Stimulated activated CD8-positive, alpha-beta memory T cell treated with anti-CD3 and anti-CD28 coated beads, Interleukin-4, amount 100 ng/mL, for 4 hours (primary cell): ENCODE measurements at places on chromosomes 13 and 19.

GRCh38 chr13:110070511-110071120 lies 236.3 kb downstream of the COL4A1 start:
- no peak for DNase-seq

DNA sequence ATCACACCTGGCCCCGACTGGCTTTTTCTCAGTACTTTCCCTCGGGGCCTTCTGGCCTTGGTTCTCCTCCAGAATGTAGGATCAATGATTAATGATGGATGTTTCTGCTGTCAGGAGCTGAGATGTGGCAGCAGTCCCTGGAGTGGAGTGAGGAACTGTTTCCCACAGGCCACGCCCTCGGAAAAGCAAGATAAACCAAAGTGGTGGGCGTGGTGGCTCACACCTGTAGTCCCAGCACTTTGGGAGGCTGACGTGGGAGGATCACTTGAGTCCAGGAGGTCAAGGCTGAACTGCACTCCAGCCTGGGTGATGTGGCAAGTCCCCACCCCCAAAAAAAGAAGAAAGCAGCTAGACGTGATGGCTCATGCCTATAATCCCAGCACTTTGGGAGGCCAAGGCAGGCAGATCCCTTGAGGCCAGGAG lies 7.1 kb upstream of the SHFL start:
- DNase-seq = no peak

DNA sequence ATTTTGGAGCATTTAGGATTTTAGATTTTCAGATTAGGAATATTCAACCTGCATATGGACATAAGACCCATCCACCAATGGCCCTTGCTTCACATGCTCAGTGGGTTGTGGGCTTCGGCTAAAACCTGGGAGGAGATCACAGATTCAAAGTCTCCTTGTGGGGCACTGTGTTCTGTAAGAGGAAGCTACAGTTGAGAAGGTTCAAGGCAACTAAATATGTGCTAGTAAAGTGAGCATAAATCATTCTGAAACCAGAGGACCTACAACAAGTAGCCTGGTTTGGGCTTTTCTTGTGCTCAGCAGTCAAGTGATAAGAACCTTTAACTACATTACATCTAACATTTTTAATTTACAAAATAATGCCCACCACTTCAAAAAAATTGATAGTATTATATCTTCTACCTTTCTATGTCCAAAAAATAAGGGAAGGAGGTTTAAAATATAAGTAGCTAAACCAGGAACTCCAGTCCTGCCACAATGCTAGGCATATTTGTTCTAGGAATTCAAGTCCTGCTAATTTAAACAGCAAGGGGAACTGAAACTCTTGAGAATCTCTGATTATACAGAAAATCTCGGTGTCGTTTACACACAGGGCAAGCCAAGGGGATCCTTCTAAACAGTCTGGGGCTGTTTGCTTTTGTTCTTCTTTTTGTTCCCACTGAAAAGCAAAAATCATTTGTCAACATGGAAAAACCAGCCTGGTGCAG lies 36.6 kb downstream of the FOXO1 start:
- DNase-seq = no peak

GRCh38 chr13:112679932-112680677 lies 9.7 kb upstream of the ATP11A start:
- no peak for DNase-seq

DNA sequence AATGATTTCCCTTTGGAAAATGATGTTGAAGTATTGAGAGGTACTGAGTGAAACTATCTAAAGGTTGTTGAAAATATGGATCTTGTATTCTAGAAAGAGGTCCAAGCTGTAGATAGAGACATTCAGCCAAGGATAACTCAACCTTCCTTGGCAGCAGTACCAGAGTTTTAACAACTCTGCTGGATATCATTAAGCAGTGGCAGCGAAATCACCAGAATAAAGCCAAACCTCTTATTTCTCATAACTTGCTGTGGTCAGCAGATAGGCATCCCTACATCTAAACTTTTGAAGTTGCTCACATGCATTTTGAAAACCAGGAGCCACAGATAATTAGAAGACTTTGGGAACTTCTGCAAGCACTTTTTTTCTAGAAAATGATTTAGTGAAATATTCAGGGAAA lies 559.8 kb downstream of the IRS2 start:
- no peak for DNase-seq

DNA sequence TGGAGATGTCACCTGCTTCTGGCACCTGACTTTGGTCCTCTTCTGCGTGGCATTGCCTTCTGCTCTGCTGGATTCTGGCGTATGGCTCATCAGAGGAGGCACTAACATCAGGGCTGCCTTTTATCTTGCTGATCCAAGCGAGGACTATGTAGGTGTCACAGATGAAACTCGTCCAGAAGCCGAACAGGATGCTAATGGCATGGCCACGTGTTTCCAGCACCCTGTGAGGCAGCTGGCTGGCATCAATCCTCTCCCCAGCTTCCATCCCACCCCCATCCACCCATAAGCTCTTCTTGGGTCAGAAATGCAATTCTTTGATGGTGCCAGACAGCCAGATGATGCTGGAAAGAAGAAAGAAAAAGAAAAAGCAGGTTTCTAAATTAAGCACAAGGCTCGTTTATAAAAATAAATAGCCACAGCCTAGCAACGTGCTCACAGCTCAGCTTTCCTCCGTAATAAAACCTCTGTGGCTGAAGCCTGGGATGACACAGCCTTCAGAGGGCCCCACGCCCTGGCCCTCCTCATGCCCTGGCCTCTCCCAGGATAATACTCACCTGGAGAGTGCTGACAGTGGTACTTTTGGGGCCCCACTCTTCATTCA lies 212.9 kb upstream of the SERP2 start:
- DNase-seq = no peak

DNA sequence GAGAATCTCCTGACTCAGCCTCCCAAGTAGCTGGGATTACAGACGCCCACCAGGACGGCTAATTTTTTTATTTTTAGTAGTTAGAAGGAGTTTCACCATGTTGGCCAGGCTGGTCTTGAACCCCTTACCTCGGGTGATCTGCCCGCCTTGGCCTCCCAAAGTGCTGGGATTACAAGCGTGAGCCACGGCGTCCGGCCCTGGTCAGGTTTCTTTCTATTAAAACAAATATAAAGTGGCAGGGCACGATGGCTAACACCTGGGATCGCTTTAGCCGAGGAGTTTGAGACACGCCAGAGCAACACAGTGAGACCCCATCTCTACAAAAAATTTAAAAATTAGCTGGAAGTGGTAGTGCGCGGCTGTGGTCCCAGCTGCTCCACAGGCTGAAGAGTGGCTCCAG lies 1.5 kb upstream of the MED25 start:
- no peak for DNase-seq

GRCh38 chr13:49044008-49044407 lies 68.3 kb downstream of the FNDC3A start:
- DNase-seq = no peak

- no peak for DNase-seq
Measured at GRCh38 chr13:89786531-89786930, 1561.0 kb upstream of the MIR17HG start.

DNA sequence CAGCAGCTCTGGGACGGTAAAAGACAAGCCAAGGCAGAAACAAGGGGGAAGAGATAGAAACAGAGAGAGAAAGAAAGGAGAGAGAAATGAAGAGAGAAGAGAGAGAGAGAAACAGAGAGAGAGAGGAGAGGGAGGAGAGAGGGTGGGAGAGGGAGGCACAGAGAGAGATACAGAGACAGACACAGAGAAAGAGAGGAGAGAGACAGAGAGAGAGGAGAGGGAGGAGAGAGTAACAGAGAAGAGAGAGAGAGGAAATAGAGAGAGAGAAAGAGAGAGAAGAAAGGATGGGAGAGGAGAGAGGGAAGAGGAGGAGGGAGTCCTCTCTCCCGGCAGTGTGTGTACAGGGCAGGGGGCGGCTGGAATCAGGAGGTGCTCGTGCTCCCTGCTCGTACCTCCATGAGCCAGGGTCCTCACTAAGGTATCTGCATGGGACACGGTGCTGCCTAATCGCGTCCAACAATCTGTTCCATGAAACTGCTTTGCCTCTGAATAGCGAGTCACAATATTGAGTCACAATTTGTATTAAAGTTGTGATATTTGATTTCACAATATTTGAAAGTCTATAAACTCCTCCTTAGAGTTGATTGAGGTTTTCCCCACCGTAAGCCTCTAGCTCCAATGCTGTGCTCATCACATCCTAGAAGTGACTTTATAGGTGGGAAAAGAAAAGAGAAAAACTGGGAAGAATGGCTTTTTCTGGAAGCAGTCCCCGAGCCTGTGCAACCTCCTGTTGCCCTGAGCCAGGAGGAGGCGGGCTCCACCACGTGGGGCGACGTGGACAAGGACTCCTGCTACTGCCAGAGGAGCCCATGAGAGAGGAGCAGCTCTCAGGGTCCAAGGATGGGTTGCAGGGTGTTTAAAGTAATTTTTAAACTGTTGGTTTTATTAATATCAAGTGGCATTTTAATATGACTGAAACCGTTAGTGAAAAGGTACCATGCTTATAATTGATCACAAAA lies 81.7 kb upstream of the ARHGEF7 start:
- no peak for DNase-seq
